Vagina (tissue), 2 donors: ENCODE measurements at places on chromosomes 12 and 14.

DNA sequence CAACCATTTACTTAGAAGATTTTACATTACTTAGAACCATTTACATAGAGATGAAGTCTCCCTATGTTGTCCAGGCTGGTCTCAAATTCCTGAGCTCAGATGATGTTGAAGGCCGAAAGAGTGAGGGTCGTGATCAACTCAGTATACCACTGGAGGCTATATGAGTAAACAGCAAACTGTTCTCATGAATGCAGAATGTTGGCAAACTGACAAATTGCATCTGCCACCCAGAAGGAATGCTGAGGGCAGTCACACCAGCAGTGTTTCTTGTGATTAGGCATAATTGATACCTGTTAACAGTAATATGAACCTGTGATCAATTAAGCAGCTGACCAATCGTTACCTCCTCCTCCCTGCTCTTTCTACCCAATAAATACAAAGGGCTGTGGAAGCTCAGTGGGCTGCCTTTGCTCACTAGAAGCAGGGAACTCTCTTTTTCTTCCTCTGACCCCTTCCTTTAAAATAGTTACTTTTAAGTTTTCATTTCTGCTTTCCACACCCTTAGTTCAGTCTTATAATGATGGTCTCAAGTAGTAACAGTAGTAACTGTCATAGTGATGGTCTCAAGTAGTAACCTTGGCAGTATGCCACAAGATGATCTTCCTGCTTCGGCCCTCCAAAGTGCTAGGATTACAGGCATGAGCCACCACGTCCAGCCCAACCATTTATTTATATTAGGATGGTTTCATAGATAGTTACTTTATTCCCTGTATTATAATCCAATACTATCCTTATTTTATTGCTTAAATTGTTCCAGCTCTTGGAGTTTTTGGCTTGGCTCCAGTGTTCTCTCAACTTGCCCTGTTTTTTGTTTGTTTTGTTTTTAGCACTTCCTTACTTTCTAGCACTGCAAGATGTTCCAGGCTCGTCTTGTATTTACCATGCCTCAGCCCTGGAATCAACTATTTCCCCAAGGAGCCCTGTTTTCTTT, 25.8 kb downstream of the LIMA1 start:
- DNase-seq, result no peak

- no peak for DNase-seq
These were observed 11.0 kb upstream of the PTPRB start for GRCh38 chr12:70648191-70648590.

DNA sequence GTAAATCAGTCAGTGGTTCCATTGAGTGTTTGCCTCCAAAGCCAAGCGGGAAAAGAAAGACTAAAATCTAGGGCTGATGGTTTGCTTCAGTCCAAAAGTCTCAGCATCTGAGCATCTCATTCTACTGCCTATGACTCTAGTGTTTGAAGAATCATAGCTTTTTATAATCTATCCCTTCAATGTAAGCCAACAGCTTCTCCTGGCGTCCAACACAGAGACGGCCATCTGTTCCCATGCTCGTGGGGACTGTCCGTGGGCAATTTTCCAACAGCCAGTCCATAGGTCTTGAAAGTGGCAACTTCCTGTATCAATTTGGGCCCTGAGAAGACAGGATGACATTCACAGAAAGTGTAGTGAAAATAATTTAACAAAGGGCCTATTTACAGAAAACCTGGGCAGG, 544.4 kb upstream of the TMEM132C start:
- DNase-seq, result no peak

DNA sequence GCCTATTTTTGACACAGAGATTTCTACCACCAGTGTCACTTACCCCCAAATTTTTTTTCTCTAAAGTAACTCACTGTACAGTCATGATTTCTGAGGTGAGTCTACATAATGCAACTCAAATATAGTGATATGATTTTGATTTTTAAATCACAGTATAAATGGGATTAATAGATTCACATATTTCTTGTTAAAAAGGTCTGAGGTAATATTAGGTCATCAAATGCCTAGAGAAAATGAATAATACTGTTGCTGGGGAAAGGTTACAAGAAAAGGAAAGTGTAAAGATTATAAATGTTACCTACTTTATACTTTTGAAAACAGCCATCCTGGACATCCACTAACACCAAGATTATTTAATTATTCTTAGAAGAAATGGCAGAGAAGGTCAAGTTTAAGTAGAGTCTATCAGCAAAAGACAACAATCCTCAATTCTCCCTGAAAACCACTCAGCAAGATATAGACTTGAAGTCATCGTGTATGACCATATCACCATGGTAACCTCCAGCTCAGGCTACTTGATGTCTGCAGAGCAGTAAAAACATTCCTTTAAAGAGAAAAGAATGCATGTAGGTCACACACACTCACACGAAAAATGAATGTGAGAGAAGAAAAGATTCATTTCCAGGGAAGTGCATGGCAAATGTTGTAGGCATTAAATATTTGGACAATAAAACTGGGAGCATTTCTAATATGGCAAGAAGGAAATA, 58.7 kb downstream of the CCDC59 start:
- DNase-seq, result no peak

DNA sequence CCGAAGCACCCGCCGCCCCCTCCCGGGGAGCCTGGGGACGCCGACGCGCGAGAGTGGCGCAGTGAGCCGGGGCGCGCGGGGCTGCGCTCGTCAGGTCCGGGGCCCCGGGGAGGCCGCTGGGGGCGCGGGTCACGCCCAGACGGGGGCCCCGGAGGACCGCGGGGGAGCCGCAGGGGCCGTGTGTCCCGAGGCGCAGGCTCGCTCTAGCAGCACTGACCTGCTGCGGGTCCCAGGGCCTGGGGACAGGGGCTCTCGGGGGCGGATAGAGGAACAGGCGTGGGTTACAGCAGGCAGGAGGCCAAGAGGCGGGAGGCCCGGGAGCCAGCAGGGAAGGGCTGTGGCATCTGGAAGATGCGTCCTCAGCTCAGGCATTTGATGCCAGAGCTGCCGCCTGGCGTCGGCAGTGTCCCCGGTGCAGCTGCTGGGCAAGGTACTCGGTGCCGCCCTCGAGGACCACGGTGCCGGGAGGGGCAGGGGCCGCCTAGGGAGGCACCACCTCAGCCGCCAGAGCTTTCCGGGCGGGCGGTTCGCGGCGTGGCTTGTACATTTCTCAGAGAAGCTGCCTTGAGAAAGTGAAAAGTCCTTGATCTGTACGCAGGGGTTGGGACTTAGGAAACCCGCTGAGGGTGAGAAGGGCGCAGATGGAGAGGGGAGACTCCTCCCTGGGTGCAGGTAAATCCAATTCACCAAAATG, 1.2 kb downstream of the WNT5B start:
- no peak for DNase-seq

DNA sequence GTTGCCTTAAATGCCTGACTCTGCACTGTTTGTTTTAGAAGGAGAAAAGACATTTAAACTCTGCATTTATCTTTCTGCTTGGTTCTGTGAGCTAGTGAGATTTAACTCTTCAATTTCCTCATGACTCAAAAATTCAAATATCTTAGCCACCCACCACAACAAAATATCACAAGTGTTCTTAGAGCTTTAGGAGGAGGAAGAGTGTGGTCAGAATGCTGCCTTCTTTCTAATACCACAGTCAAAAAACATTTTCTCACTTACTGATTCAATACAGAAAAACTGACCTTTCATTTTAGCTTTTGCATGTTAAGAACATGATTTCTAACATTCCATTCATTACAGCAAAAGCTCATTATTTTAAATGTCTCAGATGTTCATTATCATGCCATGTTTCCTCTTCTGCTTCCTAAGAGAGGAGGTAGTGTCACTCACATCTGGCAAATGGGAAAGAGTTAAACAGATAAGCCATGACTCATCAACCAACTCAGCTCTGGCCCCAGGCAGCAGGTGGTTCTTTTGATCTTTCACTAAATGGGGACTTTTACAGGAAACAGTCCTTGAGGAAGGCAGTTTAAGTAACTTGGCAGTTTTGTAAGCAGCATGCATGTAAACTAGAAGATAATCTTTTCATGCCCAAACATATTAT, 56.4 kb upstream of the RNU6-8 start:
- no peak for DNase-seq

GRCh38 chr14:30227436-30227835, 299.8 kb upstream of the PRKD1 start:
- DNase-seq, result no peak

- no peak for DNase-seq
These were observed 23.5 kb downstream of the LRCOL1 start for GRCh38 chr12:132586929-132587328.

DNA sequence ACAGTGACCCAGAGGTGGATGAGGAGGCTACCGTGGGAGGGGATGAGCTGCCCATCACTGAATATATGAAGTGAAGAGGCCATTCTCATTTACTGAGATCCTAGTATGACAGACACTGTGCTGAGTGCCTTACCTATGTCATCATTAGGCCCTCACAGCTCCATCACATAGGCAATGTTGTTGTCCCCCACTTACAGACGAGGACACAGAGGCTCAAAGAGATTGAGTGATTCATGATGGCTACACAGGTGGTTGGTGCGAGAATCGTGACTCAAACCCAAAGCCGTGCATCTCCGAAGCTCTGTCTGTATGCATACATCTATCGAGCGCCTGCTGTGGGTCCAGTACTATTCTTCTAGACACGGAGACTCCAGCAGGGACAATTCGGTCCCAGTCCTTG, 5.9 kb upstream of the CCDC197 start:
- no peak for DNase-seq

- no peak for DNase-seq
These were observed 1.9 kb downstream of the CCDC184 start for GRCh38 chr12:48185181-48185919.

GRCh38 chr12:68611094-68611805, 551 bp downstream of the RAP1B start:
- DNase-seq, result peak; percentile 88

GRCh38 chr12:97763113-97763512, 300.5 kb downstream of the RMST start:
- no peak for DNase-seq

GRCh38 chr14:78202163-78202562, 32.0 kb downstream of the NRXN3 start:
- DNase-seq, result no peak

GRCh38 chr14:29608861-29609260, 318.8 kb downstream of the PRKD1 start:
- no peak for DNase-seq

- DNase-seq, result no peak
These were observed 13.8 kb downstream of the UBE2N start for GRCh38 chr12:93427779-93428564.

DNA sequence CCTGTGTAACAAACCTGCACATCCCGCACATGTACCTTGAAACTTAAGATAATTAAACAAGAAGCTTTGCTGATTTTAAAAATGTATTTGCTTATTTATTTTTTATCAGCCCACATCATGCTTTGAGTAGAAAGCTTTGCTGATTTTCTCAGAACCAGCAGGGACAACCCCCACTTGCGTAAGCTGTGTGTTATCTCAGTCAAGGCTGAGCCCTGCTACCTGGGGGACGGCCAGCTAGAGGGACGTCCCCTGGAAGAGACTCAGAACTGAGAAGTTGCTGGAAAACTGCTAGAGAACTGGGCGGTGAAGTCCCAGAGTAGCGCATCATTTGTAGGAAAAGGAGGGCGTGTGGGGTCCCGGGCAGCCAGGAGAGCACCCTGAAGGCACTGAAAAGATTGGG, 4.1 kb upstream of the PLEK2 start:
- no peak for DNase-seq

GRCh38 chr12:53538209-53538689, 31.0 kb upstream of the NPFF start:
- DNase-seq, result no peak

DNA sequence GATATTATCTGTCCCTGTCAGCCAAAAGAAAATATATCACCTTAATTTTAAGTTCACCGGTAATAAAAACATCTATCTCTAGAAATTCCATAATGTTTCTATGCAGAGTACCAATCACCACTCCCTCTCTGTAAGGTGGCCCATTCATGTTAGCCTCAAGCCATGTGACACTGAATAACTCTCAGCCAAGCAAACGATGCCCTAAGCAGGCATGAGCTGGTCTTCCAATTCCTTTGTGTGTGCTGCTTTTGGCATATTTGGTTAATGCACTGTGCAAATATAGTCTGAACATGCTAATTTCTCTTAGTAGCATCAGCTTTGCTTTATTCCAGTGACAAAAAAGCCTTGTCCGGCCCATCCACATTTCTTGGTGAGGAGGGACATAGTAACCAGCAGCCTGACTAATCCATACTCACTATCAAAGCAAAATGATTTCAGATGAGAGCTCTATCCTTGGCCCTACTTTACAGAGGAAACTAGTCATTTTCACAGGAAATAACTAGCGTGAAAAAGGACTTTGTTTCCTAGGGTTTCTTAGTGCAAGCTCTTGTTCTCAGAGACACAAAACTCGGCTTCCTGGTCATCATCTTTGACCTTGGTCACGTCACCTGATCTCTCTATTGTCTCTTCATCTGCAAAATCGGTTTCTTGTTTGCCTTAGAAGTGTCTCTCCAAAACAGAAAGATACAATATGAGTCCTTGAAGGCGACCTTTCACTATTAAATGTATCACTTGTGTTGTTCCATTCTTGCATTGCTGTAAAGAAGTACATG, 59.2 kb upstream of the RTRAF start:
- DNase-seq, result no peak

DNA sequence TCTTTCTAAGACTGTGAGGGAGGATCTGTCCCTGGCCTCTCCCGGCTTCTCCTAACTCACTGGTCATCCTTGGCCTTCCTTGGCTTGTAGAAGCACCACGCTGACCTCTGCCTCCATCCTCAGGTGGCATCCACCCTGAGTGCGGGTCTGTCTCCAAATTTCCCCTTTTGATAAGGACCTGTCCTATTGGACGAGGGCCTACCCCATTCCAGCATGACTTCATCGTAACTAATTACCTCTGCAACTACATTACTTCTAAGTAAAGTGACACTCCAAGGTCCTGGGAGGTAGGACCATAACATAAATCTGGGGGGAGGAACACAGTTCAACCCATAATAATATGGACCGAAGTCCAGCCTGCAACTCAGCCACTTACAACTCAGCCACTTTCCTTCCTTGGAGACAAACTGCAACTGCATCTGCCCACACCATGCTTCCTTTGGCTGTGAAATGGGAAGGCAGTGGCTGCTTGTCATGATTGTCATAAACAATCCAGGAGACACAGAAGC, 229.6 kb upstream of the DIO3 start:
- DNase-seq, result no peak

- no peak for DNase-seq
These were observed 193.1 kb downstream of the ALG10 start for GRCh38 chr12:34215213-34215892.

GRCh38 chr12:131346555-131347344, 364.1 kb upstream of the SFSWAP start:
- no peak for DNase-seq

DNA sequence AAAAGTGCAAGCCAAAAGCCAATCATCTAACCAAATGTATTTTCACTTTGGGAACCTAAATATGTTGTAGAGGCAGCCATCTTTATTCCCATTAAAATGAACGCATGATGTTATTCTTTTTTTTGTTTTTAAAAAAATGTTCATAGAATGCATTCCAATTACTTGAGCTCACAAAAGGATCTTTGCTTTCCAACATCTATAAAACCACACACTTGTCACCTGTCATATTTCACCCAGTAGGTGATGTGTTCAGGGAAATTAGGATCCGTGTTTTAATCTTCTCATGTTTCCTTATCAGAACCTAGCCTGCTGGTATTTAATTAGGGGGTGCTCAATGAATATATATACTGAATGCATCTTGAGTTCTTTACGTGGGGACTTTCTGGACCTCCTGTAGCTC, 13.6 kb downstream of the TTC8 start:
- no peak for DNase-seq

- no peak for DNase-seq
These were observed 24.6 kb downstream of the PLEKHG3 start for GRCh38 chr14:64728856-64729255.
